ENCODE measurements at places on chromosomes 5 and 9.

GRCh38 chr9:130500340-130501180 lies 55.8 kb downstream of the ASS1 start:
- DNase-seq: no peak

DNA sequence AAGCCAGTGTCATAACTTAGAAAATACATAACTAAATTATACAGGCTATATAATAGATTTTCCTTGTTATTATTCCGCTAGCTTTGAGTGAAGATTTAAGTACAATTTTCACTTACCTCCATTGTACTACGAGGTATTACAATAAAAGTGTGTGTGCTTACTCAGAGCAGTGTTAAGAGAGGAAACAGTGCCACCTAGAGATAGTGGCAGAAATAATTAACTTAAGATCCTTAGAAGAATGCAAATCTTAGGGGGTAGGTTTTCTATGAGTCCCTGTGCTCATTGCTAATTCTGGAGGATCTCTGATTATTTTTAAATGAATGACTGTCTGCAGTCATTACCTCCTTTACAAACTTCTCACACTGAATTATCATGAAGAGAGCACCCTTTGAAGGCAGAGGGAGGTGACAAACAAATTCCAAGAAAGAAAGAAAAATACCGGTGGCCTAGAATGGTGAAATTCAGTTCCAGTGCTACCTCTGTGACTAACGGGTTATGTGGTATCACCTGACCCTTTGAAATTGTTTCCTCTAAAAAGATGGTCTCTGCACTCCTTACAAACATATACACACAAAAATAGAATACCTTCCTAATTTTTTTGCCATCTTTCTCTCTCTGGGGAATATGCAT lies 379.8 kb downstream of the TRIM36 start:
- DNase-seq: no peak

DNA sequence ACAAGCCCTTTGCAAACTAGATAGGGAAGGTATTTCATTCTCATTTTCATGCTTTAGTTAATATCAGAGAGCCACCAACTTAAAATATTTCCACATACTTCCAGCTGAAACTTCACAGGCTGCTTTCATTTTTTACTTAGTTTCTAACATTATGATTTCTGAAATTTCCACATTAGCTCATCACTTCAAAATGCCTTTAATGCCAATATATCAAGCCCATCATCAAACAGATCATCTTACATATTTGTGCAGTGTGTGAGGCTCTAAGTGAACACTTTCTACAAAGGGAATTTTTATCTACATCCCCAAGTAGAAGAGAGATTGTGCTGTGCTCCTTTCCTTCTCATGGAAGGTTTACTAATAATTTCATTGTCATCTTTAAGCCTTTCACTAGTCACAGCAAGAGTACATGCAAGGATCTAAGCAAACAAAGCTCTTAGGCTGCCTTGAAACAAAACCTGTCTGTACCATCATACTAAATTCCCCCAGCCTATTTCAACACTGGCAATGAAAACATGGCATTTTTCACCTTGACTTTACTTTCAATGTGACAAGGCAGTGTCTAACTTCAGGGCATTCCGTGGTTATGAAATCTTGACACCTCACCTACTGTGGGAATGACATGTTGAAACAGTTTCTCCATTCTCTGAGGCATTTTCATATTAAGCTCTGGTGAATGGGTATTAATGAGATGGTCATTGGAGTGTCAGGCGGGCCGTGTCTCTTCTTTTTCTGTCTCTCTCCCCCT lies 45.4 kb downstream of the PPP2R2B start:
- DNase-seq: no peak

DNA sequence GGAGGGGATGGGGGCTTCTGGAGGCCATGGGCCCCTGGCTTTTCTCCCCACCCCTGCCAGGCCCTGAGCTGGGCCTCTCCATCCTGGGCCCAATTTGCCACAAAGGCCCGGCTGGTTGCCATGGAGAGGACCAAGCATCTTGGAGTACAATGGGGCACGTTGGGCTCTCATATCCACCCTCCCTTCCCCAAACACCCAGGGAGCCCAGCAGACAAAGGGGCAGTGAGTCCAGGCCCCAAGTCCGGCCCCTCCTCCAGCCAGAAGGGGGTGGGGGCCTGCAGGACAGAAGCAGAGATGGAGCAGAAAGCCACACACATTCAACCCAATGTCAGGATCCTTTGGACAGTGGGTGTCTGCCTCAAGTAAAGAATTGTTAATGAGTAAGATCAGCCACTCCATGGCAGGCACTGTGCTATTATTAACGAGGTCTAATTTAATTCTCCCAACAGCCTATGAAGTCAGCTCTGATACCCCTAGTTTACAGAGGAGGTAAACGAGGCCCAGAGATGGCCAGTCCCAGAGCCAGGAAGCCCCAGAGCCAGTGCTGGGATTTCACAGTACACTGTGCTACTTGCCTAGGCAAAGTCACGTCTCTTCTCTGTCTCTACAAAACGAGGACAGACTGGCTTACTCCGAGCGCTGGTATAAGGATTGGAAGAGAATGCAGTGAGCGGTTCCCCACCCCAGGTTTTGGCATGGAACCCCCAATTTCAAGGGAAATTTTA lies 2.3 kb downstream of the CRB2 start:
- no peak for DNase-seq

- DNase-seq: no peak
Measured at GRCh38 chr5:109971968-109972367, 282.2 kb downstream of the MAN2A1 start.

DNA sequence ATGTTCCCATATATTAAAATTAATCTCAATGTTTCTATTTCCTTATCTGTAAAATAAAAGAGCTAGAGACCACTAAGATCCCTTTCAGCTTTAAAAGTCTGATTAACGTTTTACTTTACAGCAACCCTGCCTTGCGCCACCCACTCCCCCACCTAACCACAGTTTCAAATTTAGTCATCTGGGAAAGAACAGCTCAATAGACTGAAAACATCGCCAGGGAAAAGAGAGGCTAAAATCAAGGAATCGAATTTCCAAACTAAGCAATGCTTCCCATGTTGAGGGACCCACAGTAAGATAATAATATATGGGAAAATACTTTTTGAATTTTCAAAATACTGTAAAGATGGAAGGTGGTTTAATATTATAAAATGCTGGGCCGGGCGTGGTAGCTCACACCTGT lies 6.6 kb downstream of the SAXO1 start:
- peak; percentile 6 for DNase-seq

DNA sequence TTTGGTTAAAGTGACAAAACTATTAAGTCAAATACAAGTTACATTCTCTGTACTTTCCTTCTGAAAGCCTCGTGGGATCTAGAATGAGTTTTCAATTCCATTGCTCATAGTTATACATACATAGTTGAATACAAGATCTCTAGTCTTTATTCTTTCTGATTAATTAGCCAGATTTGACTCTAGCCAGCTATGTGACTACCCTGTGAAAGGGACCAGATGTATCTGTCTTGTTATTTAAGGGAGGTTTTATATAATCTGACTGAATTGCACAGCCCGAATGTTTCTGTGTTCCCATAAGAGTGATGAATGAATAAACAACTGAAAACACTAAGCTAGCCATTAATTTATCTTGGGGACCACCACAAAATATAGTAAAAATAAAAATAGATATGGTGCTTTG lies 166.7 kb downstream of the TMEM167A start:
- no peak for DNase-seq

GRCh38 chr9:133618726-133619125 lies 9.5 kb upstream of the FAM163B start:
- DNase-seq: no peak

- no peak for DNase-seq
Measured at GRCh38 chr5:37043693-37044092, 167.1 kb downstream of the NIPBL start.

DNA sequence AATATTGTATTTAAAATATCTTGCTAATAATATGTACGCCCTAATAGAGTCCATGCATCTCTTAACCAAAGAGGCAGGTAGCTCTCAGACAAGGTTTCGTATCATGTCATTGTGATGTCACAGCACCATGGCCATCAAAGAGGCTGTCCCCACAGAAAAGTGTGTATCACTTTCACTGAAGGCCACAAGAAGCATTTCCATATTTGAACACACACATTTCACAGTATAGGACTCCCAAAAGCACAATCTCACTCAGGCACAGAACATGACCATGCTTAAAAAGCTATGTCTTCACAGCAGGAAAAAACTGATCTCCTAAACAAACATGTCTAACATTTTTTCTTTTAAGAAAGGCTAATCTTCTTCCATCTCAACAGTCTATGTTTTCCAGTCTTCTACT lies 133.8 kb downstream of the DENND1A start:
- DNase-seq: peak; percentile 22

DNA sequence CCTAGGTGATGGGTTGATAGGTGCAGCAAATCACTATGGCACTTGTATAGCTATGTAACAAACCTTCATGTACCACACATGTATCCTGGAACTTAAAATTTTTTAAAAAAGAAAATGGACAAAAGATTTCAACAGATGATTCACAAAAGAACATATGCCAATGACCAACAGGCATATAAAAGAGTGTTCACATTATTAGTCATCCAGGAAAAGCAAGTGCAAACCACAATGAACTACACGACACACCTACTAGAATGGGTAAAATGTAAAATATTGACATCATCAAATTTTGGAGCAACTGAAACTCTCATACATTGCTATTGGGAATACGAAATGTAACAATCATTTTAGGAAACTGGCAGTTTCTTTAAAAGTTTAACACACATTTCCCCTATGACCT lies 109.9 kb downstream of the YIPF5 start:
- no peak for DNase-seq

DNA sequence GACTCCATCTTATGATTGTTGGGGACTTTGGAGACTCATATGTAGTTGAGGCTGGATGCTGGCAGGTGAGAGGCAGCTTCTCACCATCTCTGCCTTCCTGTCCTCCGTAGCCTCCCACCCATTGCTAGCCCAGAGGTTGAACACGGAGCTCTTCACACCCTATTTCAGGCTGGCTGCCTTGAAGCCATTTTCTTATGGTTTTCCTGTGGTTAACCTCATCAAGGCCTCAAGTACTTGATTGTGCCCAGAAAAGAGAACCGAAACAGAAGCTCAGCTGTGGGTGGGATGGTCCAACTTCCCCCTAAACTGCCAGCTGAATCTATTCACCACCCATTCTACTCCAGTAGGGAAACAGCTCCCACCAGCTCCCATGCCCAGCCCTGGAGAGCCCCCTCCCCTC lies 102.9 kb downstream of the LIFR start:
- peak; percentile 46 for DNase-seq

DNA sequence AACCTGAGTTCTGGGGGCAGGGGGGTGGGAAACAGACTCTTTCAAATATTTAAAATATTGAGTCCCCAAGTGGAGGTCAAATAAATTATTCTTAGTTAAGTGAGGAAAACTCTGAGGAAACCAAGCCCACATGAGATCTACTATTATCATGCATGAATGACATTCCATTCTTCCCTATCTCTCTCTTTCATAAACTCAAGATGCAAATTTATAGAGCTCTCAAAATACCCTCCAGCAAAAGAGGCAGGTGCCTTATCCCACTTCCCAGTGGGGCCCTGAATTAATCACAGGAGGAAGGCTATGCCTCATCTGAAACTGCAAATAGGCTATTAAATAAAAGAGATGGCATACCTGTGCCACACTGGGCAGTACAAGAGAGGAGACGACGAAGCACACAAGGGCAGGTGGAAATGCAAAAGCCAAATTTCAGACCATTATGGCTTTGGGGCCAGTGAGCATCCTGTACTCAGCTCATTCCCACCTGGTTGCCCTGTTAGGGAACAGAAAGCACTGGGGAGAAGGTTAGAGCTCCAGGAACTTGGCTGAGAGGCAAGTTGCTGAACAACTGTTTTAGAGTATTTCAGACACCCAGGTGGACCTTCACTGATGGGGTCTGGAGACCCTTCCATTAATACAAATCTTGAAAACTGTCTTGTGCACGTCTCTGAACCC lies 102.2 kb upstream of the EQTN start:
- DNase-seq: no peak

GRCh38 chr9:108889649-108890067 lies 27.6 kb downstream of the ACTL7A start:
- no peak for DNase-seq
